ENCODE measurements at places on chromosomes 11 and 22.

- DNase-seq, result no peak
Observed at GRCh38 chr22:35329114-35329847, 29.6 kb downstream of the TOM1 start.

DNA sequence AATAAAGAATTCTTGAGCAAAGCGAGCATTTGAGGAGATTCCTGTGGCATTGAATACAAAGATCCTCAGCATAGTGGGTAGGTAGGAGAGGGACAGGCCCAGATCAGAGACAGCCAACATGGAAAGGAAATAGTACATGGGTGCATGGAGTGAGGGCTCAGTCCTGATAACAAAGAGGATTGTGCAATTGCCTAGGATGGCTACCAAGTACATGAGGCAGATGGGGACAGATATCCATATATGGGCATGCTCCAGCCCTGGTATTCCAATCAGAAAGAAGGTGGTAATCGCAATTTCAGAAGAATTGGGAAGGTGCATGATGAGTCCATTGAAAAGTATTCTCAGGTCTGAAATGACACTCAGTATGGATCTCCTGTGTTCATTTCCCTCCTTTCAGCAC lies 8.6 kb downstream of the OR51T1 start:
- DNase-seq, result no peak

DNA sequence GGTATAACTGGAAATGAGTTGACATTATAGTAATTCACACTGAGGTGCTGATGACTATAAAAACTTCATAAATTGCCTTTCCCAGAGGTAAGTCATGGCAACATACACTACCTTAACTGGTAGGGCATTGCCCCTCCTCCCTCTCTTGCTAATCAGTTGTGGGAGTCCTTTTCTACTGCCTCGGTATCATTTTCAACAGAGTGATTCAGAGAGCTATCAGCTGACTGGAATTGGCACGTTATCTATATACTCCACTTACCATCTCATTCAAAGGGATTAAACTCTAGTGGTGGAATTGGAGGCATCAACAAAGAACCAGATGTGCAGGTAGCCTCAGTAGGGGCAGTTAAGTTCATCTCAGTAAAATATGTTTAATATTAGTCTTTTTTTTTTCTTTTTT lies 8.0 kb upstream of the NUP160 start:
- no peak for DNase-seq

- no peak for DNase-seq
Observed at GRCh38 chr11:15289723-15290122, 175.0 kb downstream of the INSC start.

DNA sequence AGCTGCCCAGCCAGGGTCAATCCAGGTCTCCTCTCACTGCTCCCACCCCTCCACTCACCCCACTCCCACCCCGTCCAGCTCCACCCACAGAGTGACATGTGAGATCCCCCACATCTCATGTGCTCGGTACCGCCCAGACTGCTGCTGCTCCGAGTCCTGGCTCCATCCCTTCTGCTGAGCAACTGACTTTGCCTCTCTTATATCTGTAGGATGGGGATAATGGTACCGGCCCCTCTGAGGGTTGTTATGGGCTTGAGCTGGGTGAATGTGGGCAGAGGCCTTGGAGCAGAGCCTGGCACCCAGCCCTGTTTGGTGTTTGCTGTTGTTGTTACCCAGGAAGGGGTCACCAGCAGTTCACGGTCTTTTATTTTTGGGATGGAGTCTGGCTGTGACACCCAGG lies 77.0 kb downstream of the ST3GAL4 start:
- DNase-seq, result no peak

DNA sequence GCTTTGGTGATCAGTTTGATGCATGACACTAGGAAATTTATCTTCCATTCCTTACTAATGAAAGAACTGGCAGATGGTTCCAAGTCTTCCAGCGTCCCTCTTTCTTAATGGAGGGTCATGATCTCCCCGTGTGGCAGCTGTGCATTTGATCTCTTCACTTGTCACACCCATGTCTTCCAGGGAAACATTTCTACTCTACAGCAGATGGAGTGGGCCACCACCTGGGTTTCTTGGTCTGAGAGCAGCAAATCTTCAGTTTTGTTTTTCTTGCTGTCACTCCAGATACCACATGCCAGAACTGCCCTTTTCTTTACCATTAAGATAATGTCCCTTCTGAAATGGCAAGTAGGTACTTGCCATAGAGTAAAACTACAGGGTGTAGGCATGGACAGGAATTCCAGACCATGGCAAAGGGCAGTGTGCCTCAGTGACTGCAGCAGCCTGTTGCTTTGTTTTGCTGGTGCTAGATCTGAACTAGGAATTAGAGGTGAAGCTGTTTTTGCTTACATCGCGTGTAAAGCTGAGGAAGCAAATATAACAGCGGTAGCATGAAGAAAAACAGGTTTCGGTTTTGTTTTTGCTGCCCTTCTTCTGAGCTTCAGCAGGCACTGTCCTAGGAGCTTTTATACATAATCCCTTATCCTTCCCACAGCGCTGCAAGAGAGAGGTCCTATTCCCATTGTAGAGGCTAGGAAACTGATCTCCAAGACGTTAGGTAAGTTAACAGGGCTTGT lies 20.7 kb upstream of the C11orf96 start:
- DNase-seq, result no peak

DNA sequence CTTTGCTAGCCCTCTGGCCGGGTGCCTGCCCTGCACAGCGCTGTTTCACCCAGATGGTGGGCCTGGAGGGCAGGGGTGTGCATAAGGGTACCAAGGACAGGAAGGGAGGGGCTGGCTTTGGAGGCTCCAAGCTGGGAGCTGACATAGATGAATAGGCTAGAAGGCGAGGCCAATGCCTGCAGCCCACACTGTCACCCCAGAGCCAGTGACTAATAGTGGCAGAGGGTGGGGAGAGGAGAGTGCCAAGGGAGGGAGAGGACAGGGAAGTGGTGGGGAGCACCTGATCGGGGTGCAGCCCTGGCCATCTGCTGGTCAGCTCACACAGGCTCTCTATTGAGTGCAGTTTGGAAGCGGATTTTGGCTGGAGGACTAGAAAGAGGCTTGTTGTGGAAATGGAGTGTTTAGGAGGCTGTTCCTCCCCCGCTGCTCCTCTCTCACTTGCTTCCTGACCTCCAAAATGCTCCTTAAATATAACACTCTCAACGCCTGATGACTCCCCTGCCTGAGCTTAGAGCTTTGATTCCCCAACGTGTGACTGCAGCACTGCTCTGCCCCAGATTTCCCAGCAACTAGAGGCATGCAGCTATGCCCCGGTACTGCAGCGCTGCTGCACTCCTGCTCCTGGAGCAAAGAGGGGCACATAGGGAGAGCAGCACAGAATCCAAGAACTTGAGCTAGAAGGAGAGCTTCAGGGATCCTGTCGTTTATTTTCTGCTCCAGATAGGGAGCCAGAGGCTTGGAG lies 89.2 kb downstream of the GRAMD1B start:
- no peak for DNase-seq

DNA sequence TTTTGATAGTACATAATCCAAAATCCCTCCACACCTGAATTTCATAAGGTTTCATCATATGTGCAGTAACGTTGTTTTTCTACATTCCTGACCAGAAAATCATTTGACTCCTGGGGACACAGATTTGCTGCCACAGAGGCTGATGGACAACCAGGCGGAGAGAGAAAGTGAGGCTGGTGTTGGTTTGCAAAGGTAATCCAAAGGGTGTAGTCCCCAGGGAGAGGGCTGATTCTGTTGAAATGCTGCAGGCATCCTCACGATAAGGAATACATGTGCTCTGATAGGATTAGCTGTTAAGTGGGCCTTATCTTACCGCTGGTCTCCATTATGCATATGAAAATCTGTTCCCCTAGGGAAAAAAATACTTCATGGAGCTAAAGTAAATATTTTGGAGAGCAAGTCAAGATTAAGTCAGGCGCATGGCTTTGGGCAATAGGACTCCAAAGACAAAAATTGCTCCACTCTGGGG lies 8.1 kb downstream of the APOL6 start:
- no peak for DNase-seq

DNA sequence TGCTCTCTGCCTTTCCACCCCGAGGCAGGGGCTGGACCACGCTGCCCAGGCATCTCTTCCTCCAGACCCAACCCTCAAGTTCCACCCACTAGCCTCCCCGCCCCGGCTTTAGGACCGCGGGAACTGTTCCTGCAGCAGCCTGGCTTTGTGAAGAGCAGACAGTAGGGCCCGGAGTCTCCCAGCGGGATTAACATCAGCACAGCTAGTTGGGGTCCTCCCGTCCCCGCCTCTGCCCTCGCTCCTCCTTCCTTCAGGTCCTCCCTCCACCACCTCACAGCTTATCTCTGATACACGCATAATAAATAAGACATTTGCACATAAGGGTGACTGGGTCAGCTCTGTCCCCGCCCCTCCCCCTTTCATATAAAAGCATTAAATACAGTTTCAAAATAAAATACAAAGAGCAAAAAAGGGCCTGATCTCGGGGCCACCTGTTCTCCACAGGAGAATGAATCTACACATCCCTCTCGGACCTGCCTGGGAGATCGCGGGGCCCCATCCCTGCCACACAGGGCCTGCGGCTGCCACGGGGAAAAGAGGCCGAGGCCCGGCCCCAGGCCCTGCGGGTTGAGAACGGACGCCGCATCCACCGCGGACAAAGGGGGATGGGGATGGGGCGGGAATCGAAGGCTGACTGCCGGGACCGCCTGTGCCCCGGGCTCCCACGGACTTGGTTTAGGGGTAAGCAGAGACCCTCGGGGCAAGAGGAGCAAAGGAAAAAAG lies 6.5 kb downstream of the ZFTA start:
- DNase-seq, result no peak

DNA sequence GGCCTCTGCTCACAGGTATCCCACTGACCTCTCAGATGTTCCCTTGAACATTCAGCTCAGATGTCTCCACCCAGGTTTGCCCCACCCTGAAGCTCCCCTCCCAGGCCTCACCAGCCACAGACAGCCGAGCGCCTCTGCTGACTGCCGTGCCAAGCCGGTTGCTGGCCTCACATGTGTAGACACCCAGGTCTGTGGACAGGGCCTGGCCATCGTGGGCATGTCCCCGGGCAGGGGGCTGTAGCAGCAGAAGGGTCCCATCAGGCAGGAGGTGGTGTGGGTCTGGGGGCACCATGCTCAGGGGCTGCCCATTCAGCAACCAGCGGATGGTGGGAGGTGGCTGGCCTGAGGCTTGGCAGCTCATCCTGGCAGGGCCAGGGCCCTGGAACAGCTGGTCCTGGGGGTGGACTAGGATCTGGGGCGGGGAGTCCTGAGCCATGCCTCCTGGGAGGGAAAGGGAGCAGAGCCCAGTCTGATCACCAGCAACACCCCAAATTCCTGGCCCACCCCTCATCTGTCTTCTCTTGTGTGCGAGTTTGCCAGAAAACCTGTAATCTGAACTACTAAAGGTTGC lies 759 bp downstream of the ROBO4 start:
- DNase-seq, result no peak

DNA sequence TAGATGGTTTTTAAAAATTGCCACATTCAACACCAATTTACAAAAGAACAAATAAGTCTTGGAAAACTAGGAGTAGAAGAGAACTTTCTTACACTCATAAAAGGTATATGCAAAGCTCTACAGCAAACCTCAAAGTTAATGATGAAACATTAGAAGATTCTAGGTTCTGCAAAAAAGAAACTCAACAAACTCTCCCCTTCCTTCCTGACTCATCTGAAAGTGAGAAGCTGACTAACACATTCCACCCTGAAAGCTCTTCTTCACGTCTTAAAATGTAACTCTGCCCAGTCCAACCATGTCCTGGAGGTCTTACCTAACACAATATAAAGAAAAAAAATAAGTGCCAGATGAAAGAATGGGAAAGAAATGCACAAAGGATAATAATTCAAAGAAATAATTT lies 218.9 kb upstream of the ISX start:
- DNase-seq, result no peak

DNA sequence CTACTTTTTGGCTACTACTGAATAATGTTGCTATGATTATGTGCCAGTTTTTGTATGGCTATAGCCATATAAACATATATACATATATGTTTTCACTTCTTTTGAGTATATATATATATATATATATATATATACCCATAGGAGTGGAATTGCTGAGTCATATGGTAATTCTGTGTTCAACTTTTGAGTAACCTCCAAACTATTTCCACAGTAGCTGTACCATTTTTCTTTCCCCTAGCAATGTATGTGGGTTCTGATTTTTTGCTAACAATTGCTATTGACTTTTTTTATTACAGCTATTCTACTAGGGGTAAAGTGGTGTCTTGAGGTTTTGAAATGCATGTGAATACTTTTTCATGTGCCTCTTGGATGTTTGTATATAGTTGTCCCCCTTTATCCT lies 30.4 kb downstream of the CBL start:
- DNase-seq, result no peak

- DNase-seq, result no peak
Observed at GRCh38 chr11:122703541-122704272, 48.2 kb downstream of the UBASH3B start.

DNA sequence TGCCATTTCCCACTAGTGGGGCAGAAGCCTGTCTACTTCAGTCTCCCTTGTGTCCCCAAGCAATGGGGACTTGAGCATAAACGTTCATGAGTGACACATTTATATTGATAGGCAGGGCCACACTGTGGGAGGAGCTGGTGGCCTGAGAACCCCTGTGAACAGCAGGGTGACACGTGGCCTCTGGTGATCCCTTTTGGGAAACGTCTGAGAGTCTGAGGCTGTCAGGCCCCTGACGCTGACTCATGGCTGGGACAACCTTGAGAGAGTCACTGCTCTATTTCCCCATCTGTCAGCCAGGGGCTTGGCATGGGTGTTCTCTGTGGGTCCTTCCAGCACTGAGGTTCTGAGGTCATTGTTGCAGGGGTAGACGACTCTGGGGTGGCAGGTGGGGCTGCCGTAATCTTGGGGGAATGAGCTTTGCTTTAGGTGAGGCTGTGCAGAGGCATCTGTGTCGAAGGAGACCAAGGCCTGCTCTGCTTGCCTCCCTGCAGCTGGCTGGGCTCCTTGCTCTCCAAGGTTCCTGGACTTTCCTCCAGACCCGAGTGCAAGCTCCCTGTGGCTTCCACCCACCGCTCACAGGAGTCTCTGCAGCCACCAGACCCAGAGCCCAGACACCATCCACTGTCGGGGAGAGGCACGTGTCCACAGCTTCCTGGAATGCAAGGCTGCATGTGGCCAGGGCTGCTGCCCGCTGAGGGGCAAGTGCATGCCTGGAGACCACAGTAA lies 54.7 kb downstream of the SMIM38 start:
- no peak for DNase-seq

DNA sequence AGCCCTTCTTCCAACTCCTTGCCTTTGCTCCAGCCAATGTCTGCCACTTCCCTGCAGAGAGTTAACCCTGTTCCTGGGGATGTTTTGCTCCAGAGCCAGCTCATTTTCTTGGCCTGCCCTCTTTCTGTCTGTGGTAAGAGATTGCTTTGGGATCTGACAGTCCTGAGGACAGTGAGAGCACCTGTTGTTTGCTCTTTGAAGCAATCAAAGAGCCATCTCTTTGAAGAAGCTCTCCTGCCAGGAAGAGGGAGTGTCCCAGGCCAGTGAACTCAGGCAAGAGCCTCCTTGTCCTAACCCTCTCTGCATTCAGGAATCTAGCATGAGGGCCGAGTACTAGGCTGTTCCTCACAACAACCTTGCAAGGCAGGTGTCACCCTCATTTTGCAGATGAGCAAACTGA lies 42.2 kb downstream of the TRAF6 start:
- DNase-seq, result no peak

GRCh38 chr22:32536352-32536751 lies 61.7 kb downstream of the FBXO7 start:
- DNase-seq, result no peak

GRCh38 chr11:2580061-2580421 lies 119.8 kb downstream of the KCNQ1OT1 start:
- no peak for DNase-seq

- DNase-seq, result no peak
Observed at GRCh38 chr11:95392644-95393043, 161.6 kb upstream of the SESN3 start.

GRCh38 chr22:49827271-49827852 lies 311 bp downstream of the BRD1 start:
- no peak for DNase-seq

Data from cortex of kidney (tissue), 1 donor.